Pulmonary artery endothelial cell (primary cell): ENCODE measurements at places on chromosomes 16 and 17. TPM values are rescaled to one million over a fixed set of nuclear protein-coding genes. Genes with fewer than 3 reads are reported as not detected.

DNA sequence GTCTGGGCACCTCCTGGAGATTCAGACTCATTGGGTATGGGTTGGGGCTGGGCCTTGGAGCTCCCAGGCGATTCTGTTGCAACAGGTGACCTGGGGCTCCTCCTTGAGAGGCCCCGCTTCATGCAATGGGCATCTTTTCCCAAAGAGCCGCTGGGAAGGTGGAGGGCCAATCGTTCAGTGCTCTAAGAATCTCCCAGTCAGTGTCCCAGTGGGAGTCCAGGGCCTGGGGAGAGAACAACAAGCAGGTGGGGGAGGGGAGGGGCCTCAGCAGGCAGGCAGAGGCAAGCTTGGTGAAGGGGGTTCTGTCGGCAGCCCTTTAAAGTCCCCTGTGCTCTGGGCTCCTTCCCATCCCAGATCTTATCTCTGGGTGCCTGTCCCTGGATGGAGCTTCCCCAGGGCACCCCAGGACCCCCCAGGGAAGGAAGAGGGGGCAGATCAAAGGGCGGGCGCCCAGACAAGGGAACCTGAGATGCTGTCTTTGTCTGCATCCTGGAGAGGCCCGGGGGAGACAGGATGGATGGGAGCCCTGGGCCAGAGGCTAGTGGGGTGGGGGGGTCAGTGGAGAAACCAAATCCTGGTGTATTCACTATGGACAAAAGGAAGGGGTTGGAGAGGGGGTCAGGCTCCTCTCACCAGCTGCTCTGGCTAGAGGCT, 30.5 kb upstream of the NXPH3 start:
- no peak for DNase-seq

RTN4RL1 gene
- under 0.01 TPM in 1 of 2 replicates, not detected in the other for total RNA-seq

DNA sequence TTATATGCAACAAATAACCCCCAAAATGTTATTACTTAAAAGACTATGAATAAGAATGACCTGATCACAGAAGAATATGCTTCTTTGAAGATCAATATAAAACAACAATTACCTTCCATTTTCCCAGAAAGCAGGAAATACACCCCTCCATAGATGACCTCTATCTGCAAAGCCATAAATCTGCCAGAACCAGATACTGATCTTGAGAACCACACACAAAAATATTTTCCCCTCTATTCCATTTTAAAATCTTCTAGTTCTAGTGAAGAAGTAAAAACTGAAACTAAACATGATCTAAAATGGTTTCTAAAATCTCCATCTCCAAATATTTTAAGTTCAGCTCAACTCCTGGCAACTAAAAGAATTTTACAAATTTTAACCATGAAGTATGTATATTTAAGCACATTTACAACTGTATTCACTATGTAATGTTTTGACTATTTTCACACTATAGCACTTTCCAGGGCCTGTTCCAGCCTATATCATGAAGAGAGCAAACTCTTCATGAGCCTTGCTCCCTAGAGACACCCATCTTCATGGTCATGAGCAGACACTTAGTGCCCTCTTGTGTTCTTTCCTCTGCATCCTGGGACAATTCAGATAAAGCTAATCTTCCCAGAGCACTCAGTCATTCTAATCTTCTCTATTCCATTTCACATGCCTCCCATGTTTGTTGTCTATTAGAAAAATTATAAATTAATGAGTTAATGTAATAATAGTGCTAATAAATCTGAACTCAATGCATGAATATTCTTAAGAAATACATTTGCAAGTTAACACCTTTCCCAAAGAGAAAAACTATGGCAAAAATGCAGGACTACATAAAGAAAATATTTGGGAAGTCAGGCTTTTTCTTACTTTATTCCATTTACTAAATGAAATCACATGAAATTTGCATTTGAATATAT, 87.0 kb downstream of the HELZ start:
- DNase-seq, result no peak

CHST6 gene
- 1.5 and 2.1 TPM in 2 replicates for total RNA-seq

- DNase-seq, result no peak
Measured at GRCh38 chr17:49407086-49407485, 7.6 kb downstream of the PHB1 start.

- DNase-seq, result no peak
Measured at GRCh38 chr17:7293816-7294613, 424 bp downstream of the YBX2 start.

GRCh38 chr16:69404275-69404805, 18.5 kb upstream of the TERF2 start:
- no peak for DNase-seq

DNA sequence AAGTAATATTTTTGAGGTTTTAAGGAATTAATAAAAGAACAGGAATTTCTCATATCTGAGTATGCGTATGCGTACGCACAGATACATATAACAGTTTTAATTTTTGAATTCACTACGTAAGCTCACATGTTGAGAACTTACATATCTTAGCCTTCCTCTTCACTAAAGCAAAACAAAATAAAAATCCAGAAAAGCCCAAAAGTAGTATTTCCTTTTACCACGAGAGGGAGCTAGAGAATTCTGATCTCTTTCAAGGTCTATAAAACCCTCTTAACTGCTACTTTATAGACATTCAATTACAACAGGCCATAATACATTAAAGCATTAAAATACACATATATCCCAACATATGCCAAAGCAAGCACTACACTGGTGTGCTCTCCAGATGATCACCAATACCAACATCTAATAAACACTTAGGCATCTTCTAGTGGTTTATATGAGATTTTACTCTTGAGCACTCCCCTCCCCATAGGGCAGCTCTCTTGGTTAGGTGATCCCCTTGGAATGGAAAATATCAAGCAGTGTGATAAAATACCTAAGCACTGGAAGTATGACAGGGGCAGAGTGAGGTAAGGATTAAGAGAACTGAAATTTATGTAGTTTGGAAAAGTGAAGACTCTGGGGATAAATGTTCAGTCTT, 94.0 kb downstream of the SKAP1 start:
- DNase-seq, result peak; percentile 3

SLC38A7 gene
- total RNA-seq, result 25.1 and 28.3 TPM in 2 replicates

GPRC5C gene
- total RNA-seq, result not detected in 2 replicates

SLC9A5 gene
- total RNA-seq, result 0.99 and 1.3 TPM in 2 replicates

SLC35G6 gene
- total RNA-seq, result not detected in 2 replicates

GUCY2D gene
- not detected in 2 replicates for total RNA-seq

DNA sequence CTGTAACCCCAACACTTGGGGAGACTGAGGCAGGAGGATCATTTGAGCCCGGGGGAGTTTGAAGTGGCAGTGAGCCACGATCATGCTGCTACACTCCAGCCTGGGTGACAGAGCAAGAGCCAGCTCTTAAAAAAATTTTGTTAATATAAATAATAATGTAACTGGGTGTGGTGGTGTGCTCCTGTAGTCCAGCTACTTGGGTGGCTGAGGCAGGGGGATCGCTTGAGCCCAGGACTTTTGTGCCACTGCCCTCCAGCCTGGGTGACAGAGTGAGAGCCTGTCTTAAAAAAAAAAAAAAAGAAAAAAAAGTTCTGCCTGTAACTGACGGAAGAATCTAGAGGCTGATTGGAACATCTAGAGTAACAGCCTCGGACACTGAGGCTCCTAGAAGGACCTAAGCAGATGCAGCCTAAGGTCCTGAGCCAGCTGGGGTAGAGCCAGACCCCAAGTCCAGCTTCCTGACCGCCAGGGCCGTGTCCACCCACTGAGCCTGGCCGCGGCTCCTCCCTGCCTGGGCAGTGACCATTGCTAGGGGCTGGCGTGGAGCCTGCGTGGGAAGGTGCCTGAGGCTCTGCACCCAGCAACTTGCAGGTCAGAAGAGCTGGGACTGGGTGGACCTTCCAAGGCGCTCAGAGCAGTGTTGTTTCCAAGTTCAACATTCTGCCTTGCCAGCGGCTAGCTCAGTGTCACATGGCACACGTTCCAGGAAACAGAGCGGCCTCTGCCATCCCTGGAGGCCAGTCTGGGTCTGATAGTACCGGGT, 209.4 kb upstream of the CIBAR2 start:
- no peak for DNase-seq

ZG16B gene
- 0.13 TPM in 1 of 2 replicates, not detected in the other for total RNA-seq

SRL gene
- total RNA-seq, result 0.07 and 0.11 TPM in 2 replicates

P2RX1 gene
- 0.11 TPM in 1 of 2 replicates, not detected in the other for total RNA-seq

GRCh38 chr17:27747462-27748359, 52.6 kb downstream of the NOS2 start:
- DNase-seq, result no peak

ZNRF1 gene
- 16.9 and 21.9 TPM in 2 replicates for total RNA-seq

DNA sequence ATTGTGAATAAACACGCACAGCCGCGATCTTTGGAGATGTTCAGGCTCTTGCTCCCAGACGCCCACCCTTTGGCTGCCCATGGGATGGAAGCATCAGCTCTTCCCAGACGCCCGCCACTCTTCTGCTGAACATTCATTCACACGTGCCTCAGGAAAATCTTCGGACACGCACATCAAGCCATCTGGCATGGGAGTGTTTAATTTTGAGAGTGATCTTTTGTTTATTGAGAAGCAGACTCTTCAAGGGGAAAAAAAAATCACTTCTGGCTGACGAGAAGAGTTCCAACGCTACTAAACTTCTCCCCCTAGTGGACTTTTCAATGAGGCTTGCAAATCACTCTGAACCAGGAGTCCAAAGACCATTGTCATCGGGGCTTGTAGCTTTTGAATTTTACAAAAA, 62.0 kb upstream of the NUDT7 start:
- peak; percentile 53 for DNase-seq

SP6 gene
- 0.92 and 1.3 TPM in 2 replicates for total RNA-seq

CHST5 gene
- not detected in 2 replicates for total RNA-seq

DNA sequence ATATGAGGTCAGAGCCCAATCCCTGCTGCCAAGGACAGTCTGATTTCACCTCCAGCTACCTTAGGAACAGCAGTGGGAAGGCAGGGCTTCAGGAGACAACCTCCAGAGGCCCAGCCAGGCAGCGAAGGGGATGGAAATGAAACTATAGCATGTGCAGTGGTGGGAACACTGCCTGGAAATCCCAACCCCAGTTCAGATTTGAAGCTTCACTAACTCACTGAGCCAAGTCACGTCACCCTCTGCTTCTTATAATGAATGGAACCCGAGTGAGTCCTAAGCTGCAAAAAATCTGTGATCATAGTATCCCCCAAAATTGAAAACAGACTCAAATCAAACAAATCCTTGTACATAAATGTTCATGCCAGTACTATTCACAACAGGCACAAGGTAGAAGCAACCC, 36.0 kb upstream of the SLC39A11 start:
- no peak for DNase-seq

MFAP4 gene
- total RNA-seq, result not detected in 2 replicates

- DNase-seq, result no peak
Measured at GRCh38 chr17:37278247-37278894, 97.4 kb upstream of the C17orf78 start.

NGFR gene
- total RNA-seq, result 0.07 and 0.11 TPM in 2 replicates

SLC2A4 gene
- total RNA-seq, result 0.07 and 0.11 TPM in 2 replicates

HSD11B2 gene
- total RNA-seq, result not detected in 2 replicates

DNA sequence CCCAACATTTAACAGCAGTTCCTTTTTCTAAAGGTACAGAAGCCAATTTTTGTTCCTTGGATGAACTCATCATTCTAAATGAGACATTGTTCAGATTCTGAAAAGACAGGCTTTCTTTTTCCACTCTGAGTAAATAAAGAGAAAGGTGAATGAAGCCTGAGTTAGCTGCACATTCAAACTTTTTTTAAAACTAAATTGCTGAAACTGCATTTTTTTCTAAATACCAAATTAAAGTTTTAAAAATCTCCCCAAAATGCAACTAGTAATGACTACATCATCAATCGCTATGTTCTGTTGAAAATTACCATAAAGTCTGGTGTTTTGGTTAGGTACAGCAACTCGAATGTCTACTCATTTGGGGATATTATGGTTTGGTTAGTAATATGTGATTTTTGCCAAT, 9.8 kb downstream of the SCO1 start:
- no peak for DNase-seq

EIF3C gene
- total RNA-seq, result 178 and 451 TPM in 2 replicates

DNA sequence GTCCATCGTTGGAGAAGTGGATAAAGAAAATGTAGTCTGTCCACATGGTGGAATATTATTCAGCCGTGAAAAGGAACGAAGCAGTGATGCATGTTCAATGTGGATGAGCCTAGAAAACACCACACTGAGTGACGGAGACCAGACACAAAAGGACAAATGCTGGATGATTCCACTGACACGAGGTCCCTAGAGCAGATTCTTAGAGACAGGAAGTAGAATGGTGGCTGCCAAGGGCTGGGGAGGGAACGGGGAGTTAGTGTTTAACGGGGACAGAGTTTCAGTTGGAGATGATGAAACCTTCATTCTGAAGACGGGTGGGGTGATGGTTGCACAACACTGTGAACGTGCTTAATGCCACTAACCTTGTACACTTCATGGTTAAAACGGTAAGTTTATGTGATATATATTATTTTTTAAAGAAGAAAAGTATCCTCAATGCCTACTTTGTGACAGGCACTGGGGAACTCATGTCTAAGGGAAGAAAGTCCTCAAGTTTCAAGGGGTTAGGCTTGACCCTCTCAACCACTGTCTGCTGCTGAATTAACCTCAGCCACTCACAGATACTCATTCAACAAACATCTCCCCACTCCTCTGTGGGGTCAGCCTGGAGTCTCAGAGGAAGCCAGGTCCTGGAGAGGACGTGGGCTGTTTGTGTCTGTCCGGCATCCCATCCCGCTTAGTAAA, 17.6 kb downstream of the C16orf74 start:
- DNase-seq, result no peak

TMEM235 gene
- 0.21 TPM in 1 of 2 replicates, not detected in the other for total RNA-seq

DNA sequence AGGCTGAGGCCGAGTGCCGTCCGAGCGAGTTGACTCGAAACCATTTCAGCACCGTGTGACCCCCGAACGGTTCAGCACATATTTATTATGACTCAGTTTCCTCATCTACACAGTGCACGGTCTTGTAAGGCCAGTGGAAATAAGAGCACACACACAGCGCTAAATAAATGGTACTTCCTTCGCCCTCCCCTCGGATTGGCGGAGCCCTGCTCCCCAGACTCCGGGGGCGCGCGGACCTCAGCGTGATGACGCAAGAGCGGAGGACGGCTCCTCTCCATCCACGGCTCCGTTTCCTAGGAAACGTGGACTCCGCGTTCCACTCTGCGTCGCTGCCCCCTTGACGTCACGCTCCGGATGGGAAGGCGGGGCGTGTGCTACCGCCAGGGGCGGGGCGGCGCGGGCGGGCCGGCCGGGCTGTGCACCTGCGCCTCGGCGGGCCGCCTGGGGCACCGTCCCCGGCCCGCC, at the start of gene PARD6A:
Gene PARD6A (plus strand): TSS at position 397 of the 465 bp plus-strand sequence. CDS start 79 bp downstream, outside the sequence.
- DNase-seq, result peak; percentile 89

GRCh38 chr17:39643271-39643670, 6.3 kb downstream of the STARD3 start:
- no peak for DNase-seq

CD79B gene
- total RNA-seq, result 1.5 and 1.7 TPM in 2 replicates

C1QTNF1 gene
- 10.7 and 20.2 TPM in 2 replicates for total RNA-seq

GRCh38 chr16:77897129-77897437, 108.7 kb downstream of the VAT1L start:
- no peak for DNase-seq

KRTAP9-2 gene
- not detected in 2 replicates for total RNA-seq

CHCT1 gene
- 0.07 and 0.11 TPM in 2 replicates for total RNA-seq
